ENCODE measurements at places on chromosomes 13 and 19.

GRCh38 chr19:41746593-41747227 lies 8.6 kb upstream of the CEACAM6 start:
- peaks cover 13% of the 10 kb centered on the region for H3K27me3 ChIP-seq
- H3K4me1 ChIP-seq = no peaks in the 10 kb centered on the region
- no peak overlapping the region for H3K27ac ChIP-seq

GRCh38 chr13:50446611-50447010 lies 396.9 kb downstream of the DLEU7 start:
- H3K27me3 ChIP-seq = no peaks in the 10 kb centered on the region
- H3K27ac ChIP-seq = no peak overlapping the region
- DNase-seq = no peak
- H3K4me1 ChIP-seq = no peaks in the 10 kb centered on the region
- no peaks in the 10 kb centered on the region for H3K36me3 ChIP-seq
- no peak overlapping the region for H3K4me3 ChIP-seq

DNA sequence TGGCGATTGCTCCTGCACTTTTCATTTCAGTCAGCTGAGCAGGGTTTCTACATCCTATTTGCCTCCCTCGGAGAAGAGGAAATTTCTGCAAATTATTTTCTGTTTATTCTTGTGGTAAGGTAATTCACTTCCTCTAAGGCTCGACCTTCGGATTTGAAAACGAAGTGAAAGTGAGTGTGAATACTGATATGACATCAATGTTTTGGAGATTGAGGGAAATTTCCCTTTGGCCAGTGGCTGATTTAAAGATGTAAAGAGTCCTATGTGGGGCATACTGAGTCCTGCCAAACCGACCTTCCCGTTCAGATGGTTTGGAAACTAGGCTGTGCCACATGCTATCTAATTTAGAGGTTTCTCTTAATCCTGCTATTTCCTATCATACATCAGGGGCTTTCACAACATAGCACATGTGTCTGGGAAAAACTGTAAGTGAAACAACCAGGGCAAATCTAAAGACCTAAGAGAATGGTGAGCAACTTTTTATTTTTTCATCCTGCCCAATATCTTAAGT lies 112.3 kb downstream of the POSTN start:
- peak; percentile 45 for DNase-seq
- H3K4me3 ChIP-seq = no peak overlapping the region
- no peak overlapping the region for H3K27ac ChIP-seq

DNA sequence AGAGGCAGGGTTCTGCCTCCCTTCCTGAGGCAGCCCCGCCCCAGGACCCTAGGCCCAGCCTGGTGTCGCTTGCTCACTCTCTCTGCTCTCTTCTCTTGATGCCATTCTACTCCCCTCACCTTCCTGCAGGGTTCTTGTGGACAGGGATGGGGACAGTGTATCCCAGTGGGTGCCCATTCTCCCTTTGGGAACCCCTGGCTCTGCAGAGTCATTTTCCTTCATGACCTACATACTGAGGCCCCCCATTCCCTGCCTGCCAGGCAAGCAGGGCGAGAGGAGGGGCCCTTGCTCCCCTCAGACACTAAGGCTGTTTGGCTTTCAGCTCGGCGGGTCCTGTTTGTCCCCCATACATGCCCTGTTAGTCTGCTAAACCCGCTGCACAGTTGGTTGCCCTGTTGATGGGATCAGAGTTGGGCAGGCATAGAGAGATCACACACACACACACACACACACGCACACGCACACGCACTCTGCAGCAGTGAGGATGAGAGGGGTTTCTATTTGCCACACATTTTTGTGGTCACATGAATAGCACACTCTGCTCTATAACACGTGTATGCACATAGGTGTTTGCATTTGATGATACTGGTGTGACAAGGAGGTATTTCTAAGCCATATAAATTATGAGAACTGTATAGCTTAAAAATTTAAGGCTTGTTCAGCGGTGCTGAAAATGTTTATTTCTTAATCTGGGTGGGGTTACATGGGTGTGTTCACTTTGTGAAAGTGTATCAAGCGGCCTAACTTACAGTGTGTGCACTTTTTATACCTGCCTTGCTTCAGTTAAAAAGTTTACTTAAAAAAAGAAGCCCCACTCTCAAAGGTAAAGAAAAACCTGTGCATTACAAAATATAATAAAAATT lies 20.3 kb downstream of the NFIX start:
- H3K36me3 ChIP-seq = peaks cover 13% of the 10 kb centered on the region
- H3K4me3 ChIP-seq = peak overlapping the region; percentile 19
- no peak for DNase-seq
- H3K27me3 ChIP-seq = peaks cover 89% of the 10 kb centered on the region
- H3K27ac ChIP-seq = peak overlapping the region; percentile 96

GRCh38 chr19:14277608-14278007 lies 71.6 kb upstream of the ADGRL1 start:
- no peaks in the 10 kb centered on the region for H3K27me3 ChIP-seq
- H3K4me3 ChIP-seq = no peak overlapping the region
- DNase-seq = no peak
- H3K27ac ChIP-seq = no peak overlapping the region
- no peaks in the 10 kb centered on the region for H3K4me1 ChIP-seq

DNA sequence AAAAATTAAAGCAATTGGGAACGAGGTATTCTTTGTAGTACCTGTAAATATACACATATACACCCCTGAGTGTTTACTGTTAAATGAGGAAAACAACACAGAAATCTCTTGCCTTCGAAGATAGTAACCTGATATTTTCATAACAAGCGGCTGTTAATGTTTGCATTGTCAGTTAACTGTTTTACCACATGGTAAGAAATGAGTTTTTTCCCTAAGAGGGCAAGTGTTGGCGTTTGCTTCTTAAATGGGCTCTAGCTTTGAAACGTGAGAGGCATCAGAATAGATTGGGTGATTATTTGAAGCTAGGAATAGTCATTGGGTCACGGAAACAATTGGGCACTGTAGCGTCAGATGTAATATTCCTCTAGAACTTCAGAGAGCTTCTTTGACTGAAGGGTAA lies 22.0 kb upstream of the UPF3A start:
- no peak overlapping the region for H3K27ac ChIP-seq
- H3K4me1 ChIP-seq = no peaks in the 10 kb centered on the region
- DNase-seq = no peak
- H3K27me3 ChIP-seq = no peaks in the 10 kb centered on the region
- no peak overlapping the region for H3K4me3 ChIP-seq

DNA sequence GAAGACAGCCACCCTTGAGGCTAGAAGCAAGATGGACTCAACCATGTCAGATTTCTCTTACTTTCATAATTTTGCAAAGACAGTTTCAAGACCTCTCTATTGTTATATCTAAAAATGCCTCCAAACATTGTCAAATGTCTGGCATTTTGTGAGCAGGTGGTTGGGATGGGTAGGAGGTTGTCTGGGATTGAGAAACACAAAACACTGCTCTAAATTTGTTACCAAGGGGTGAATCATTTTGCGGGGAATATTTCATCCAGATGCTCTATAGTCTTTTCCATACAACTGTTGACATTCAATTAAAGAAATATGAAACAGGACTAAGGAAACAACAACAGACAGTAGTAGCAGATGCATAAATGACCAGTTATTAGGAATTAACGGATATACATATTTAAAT lies 208.2 kb downstream of the ITGBL1 start:
- no peak overlapping the region for H3K27ac ChIP-seq
- DNase-seq = no peak
- no peaks in the 10 kb centered on the region for H3K4me1 ChIP-seq
- no peaks in the 10 kb centered on the region for H3K36me3 ChIP-seq

DNA sequence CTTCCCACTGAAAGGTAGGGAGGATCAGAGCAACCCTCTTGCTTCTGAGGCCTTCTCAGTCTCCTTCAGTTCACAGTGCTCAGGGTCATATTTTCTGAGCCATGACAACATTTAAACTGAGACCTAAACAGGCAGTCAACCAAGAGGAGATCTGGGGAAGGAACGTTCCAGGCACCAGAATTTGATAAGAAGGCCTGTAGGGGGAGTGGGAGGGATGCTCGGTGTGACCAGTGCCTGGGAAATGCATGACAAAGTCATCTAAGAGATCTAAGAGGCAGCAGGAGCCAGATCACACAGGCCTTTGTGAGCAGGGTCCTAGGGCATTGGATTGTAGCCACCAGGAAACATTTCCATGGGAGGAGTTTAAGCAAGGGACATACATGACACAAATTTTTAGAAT lies 71.6 kb downstream of the SHISA2 start:
- H3K4me3 ChIP-seq = no peak overlapping the region
- H3K36me3 ChIP-seq = no peaks in the 10 kb centered on the region
- no peaks in the 10 kb centered on the region for H3K27me3 ChIP-seq
- no peak overlapping the region for H3K27ac ChIP-seq

- no peaks in the 10 kb centered on the region for H3K27me3 ChIP-seq
- H3K36me3 ChIP-seq = peaks cover 3% of the 10 kb centered on the region
- H3K27ac ChIP-seq = no peak overlapping the region
- H3K4me1 ChIP-seq = peaks cover 17% of the 10 kb centered on the region
These were observed 46.7 kb upstream of the ZNF835 start for GRCh38 chr19:56718231-56718630.

DNA sequence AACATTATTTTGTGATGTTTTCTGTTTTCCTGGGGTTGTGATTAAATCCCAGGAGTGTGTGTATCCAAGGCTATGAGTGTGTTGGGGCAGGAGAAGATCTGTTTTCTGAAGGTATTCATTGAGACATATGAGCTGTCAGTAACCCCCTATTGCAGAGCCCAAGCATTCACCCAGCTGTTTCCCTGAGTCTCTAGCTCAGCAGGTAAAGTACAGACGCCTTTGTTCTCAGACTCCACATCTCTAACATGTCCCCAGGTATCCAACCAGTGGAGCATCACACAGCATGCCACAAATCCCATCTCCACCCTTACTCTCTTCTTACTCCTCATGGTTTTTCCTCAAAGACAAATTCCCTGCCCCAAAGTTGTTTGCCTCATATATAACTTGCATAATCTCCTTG lies 213.6 kb downstream of the PCDH20 start:
- H3K4me1 ChIP-seq = no peaks in the 10 kb centered on the region
- no peak overlapping the region for H3K4me3 ChIP-seq
- H3K27me3 ChIP-seq = no peaks in the 10 kb centered on the region
- no peak overlapping the region for H3K27ac ChIP-seq
- no peaks in the 10 kb centered on the region for H3K36me3 ChIP-seq

- no peak overlapping the region for H3K27ac ChIP-seq
- H3K4me3 ChIP-seq = no peak overlapping the region
- H3K27me3 ChIP-seq = no peaks in the 10 kb centered on the region
- no peaks in the 10 kb centered on the region for H3K36me3 ChIP-seq
These were observed 1341.2 kb upstream of the SPRY2 start for GRCh38 chr13:81682081-81682630.

DNA sequence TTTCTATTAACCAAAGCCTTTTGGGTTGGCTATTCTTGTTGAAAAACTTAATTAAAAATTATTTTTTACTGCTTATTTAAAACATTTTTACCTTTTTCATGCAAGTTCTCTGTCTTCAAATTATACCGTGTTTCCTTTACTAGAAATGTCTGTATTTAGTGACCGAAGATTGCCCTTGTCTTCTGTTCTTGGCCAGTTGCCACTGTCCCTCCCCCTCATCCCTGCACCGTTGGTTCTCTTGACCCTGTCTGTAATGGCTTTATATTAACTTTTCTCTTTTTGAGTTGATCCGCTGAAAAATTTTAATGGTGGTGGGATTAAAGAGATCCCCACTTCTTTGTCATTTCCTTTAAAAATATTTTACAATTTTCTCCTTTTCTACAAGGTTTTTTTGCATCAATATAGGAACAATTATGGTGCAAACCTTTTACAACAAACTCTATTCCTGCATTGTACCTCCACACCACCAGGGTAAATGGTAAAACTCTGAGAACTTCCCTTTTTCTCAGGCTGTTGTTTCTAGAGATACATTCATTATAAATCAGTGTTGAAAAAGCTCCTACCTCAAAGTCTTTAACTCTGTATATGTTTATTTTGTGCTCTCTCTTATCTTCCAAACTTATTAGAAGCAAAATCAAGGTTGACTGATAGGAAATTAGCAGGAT lies 12.9 kb upstream of the RNF113B start:
- DNase-seq = no peak
- no peaks in the 10 kb centered on the region for H3K36me3 ChIP-seq
- no peak overlapping the region for H3K4me3 ChIP-seq
- no peak overlapping the region for H3K27ac ChIP-seq

DNA sequence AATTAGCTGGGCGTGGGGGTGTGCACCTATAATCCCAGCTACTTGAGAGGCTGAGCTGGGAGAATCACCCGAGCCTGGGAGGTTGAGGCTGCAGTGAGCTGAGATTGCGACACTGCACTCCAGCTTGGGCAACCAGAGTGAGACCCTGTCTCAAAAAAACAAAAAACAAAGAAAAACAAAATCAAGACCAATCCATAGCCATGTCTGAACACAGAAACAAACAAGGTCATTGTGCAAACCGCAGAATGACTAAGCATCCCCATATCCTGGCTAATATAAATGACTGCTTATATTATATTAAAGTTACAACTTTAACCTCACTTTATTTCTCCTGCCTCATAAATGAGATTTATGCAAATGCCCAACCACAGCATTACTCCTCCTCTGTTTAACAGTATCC lies 2.3 kb upstream of the LYPD3 start:
- no peak overlapping the region for H3K4me3 ChIP-seq
- H3K27ac ChIP-seq = no peak overlapping the region
- peaks cover 27% of the 10 kb centered on the region for H3K27me3 ChIP-seq
- peaks cover 30% of the 10 kb centered on the region for H3K4me1 ChIP-seq
- no peaks in the 10 kb centered on the region for H3K36me3 ChIP-seq

DNA sequence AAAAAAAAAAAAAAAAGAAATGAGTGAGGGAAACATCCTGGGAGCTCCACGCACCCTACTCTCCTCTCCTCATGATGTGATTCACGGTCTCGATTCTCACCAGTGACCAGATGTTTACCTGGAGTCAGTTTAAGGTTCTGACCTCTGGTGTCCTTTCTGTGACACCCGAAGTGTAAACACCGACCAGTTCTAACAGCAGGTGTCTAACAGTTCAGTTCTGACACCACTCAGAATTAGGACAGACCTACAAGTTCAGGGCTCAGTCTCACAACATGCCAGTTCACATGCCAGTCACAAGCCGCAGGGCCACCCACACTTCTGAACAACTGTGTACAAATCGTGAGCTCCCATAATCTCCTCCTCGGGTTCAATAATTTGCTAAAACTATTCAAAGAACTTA lies 6.0 kb downstream of the ZNF564 start:
- no peaks in the 10 kb centered on the region for H3K27me3 ChIP-seq
- no peak overlapping the region for H3K27ac ChIP-seq
- H3K36me3 ChIP-seq = peaks cover 14% of the 10 kb centered on the region
- H3K4me1 ChIP-seq = peaks cover 11% of the 10 kb centered on the region

GRCh38 chr19:53193535-53194222 lies 521 bp upstream of the ZNF665 start:
- peak overlapping the region; percentile 68 for H3K4me3 ChIP-seq
- peaks cover 4% of the 10 kb centered on the region for H3K36me3 ChIP-seq
- no peak for DNase-seq
- no peaks in the 10 kb centered on the region for H3K27me3 ChIP-seq
- no peak overlapping the region for H3K27ac ChIP-seq
- peaks cover 22% of the 10 kb centered on the region for H3K4me1 ChIP-seq

DNA sequence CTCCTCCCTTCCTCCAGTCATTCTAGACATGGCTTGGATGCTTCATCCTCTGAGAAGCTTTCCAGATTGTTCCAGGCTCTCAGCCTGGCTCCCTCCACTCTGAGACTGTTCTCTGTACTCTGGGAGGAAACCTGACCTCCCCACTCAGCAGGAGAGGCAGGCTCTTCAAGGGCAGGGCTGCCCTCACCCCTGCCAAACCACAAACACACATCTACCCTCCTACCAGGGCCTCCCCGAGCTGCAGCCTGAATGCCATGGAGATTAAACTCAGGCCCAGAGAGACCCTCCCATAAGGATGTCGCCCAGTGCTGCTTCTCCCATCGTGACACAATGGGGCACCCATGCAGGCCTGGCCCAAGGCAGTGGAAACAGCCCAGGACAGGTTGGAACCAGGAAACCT lies 16.2 kb downstream of the NUMBL start:
- H3K27me3 ChIP-seq = no peaks in the 10 kb centered on the region
- peaks cover 95% of the 10 kb centered on the region for H3K36me3 ChIP-seq
- no peak overlapping the region for H3K4me3 ChIP-seq
- no peaks in the 10 kb centered on the region for H3K4me1 ChIP-seq
- H3K27ac ChIP-seq = no peak overlapping the region
